ENCODE measurements at places on chromosomes 7 and 10.

DNA sequence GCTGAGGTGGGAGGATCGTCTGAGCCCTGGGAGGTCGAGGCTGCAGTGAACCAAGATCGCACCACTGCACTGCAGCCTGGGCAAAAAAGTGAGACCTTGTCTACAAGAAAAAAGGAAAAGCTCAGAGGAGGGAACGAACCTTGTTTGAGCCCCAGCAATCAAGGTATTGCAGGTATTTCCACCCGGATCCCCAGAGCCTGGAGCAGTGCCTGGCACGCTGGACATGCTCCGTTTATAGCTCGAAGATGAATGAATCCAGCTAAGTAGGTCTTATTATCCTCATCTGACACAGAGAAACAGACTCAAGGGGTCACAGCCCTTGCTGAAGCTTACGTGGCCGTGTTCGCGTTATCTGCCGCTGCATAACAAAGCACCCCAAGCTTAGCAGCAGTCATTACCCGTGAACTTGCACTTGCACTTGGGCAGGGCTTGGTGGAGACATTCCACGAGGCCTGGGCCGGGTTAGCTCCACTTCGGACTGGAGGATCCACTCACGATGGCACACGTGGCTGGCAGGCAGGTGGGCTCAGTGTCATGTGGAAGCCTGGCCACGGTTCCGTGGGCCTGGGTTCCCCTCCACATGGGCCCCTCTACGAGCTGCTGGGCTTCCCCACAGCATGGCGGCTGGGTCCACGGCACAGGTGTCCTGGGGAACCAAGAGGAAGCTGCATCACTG, 3.2 kb upstream of the COX19 start:
- no peak for DNase-seq

- DNase-seq, result no peak
These were observed 503.9 kb upstream of the IGFBP3 start for GRCh38 chr7:46424934-46425333.

- no peak for DNase-seq
These were observed 184.4 kb upstream of the KLF14 start for GRCh38 chr7:130918129-130919052.

DNA sequence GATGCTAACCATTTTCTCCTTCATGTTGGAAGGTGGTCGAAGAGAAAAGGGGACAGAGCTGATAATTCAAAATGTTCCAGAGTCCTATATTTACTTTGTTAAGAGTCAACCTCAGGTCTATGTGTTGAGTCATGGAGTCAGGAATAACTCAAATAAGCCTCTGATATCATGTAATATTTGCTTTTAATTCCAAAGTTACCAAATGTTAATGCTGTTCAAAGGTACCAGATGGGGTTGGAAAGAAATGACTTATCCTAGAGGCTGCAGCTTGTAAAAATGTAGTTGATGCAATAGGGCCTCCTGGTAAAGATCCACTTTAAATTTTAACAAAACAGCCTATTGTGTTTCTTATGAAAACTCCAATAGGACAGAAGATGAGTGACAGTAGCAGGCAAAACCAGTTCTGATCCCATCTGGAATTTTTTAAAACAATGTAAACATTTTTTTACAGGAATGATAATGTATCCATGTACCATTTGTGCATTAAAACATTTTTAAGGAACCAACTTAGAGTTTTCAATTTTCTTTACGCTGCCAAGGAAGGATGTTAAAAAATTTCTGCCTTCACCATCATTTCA, 218.2 kb downstream of the ANK3 start:
- DNase-seq, result no peak

- no peak for DNase-seq
These were observed 101.6 kb downstream of the C10orf90 start for GRCh38 chr10:126568809-126569385.

Measured in activated naive CD4-positive, alpha-beta T cell (primary cell).